Activated CD8-positive, alpha-beta memory T cell treated with anti-CD3 and anti-CD28 coated beads, Interleukin-2, amount 50 U/mL, for 48 hours (primary cell): ENCODE measurements at places on chromosomes 16 and 17.

DNA sequence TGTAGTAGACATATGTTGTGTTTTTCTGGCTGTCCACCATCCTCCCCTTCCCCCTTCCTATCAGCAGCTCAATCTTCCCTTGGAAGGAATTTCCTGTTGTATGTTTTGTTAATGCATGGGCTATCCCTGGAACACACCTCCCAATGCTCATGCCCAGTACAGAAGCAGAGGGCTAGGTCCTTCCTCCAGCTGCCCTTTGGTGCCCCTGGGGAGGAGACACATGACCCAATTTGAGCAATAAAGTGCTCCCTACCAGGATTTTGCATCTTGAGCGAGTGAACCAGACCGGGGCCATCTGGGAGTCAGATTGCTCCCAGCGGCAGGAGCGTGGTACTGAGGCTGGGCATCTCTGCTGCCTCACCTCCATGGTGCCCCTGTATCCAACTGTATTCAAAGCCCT is 141.5 kb upstream of the MED13 start:
- DNase-seq, result no peak

DNA sequence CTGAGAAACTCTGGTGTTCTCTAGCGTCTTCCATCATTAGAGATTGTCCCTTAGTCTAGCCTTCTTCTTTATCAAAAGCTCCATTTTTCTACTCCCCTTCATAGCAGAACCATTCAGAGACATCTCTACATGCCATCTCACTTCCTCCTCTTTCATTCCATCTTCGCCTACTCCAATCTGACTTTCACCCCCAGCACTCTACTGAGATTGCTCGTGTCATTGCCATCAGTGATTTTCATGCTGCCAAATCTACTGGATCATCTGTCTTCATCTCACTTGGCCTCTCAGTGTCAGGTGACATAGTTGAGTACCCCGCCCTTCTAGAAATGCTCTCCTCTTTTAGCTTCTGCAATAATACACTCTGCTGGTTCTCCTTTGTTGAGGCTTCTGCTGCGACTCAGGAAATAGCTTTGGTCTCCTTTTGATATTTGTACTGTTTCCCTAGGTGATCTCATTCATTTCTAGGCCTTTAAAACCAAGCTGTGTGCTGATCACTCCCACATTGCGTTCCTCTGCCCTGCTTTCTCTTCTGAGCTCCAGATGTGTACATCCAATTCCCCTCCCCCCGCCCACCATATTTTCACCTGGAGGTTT is 119.1 kb downstream of the FTO start:
- no peak for DNase-seq

DNA sequence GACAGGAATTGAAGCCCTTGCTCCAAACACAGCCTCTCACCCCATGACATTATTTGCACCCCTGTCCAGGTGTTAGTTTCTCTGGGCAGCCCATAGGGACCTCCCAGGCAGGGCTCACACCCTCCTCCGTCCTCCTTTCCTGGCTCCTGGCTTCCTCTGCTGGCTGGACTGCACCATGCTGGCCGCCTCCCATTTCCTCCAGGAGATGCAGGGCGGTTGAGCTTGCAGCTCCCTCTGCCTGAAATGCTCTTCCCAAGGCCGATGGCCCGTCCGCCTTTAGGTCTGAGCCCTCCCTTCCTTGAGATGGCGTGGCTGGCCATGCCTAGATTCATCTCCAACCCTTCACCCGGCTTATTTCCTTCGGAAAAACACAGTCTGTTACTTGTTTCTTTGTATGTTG is 334.8 kb downstream of the SNX29 start:
- DNase-seq, result no peak

- DNase-seq, result no peak
Observed at GRCh38 chr17:33292201-33292980, 704 bp downstream of the ASIC2 start.

DNA sequence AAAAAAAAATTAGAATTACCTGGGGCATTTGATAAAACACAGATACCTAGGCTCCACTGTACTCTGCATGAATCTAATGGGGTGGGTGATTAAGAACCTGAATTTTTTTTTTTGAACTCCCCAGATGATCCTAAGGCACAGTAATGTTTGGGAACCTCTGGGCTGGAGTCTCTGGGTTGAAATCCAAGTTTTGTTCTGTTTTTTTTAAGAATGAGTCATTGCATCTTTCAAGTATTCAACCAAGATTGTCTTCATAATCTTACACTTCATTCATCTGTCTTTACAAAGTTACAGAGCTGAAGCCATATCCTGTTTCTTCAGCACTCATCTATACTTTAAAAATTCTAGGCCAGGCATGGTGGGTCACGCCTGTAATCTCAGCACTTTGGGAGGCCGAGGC is 52.6 kb downstream of the PIGL start:
- no peak for DNase-seq

- DNase-seq, result no peak
Observed at GRCh38 chr17:7767405-7768021, 50.0 kb downstream of the DNAH2 start.

DNA sequence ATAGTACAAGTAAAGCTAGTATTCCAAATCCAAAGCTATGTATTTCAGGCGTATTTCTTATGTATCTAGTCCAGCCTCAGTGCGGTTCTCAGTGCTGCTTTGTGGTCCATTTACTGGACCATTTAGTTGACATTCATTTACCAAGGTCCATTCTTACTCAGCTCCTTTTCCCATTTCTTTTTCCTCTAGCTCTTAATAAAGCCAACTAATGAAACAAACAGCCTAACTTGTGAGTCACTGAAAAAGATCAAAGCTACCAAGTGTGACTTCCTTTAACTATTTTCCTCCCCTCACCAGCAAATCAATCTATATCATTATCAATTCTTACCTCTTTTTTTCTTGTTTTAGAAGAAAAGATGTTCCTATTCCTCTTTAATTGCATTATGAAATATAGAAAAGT is 64.0 kb downstream of the CYB561 start:
- DNase-seq, result no peak

DNA sequence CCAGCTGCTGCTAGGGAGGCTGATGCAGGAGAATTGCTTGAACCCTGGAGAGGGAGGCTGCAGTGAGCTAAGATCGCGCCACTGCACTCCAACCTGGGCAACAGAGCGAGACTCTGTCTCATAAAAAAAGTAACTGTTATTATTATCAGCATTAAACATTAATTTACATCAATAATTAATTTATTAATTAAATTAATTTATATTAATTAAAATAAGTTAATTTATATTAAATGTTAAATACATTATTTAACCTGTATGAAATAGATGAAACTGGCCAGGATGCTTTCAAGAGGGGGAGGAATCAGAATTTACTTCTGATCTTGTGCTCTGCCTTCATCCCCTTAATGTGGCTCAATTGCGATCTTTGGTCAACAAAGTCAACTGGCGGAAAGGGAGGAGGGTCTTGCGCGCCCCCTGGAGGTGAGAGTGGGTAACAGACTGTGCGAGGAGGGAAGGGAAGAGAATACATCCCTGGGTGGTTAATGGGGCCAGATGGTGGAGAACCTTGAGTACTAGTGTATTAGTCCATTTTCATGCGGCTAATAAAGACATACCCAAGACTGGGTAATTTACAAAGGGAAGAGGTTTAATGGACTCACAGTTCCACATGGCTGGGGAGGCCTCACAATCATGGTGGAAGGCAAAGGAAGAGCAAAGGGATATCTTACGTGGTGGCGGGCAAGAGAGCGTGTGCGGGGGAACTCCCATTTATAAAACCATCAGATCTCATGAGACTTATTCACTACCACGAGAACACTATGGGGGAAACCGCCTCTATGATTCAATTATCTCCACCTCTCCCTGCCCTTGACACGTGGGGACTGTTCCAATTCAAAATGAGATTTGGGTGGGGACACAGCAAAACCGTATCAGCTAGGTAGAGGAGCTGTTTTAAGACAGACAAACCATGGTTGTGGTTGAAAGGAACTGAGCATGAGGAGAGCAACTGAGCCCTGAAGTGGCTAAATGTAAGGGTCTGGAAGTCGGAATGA is 15.7 kb upstream of the CPPED1 start:
- peak; percentile 93 for DNase-seq

DNA sequence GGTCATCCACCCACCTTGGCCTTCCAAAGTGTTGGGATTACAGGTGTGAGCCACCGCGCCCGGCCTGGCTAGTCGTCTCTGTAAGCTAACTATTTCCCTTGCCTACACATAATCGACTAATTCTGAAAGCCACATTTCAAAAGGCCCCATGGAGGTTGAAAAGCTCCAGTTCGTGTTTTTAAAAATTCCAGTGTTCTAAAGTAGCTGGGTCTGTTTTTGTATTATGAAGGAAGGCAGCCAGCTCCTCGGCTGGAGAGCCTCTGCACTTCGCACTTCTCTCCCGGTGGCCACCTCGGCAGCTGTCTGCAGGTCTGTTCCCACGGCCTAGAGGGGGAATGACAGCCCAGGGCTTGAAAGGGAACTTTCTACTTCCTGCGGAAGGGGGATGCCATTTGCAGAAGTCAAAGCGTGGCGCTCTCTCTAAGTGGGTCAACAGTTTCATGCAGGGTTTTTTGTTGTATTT is 16.9 kb downstream of the HASPIN start:
- peak; percentile 64 for DNase-seq

DNA sequence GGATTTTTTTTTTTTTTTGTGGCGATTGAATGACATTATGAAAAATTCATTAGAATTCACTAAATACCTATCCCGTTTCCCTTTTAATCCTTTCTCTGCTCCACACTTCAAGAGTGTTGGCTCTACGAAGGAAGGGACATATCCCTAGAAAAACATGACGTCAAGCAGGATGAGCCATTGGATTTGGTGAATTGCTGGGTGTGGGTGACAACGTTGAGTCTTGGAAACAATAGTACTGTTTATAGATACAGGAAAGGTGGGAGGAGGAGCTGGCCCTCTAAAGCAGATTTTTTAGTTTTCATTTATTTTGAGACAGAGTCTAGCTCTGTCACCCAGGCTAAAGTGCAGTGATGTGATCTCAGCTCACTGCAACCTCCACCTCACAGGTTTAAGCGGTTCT is 167.6 kb upstream of the FAM20A start:
- no peak for DNase-seq

DNA sequence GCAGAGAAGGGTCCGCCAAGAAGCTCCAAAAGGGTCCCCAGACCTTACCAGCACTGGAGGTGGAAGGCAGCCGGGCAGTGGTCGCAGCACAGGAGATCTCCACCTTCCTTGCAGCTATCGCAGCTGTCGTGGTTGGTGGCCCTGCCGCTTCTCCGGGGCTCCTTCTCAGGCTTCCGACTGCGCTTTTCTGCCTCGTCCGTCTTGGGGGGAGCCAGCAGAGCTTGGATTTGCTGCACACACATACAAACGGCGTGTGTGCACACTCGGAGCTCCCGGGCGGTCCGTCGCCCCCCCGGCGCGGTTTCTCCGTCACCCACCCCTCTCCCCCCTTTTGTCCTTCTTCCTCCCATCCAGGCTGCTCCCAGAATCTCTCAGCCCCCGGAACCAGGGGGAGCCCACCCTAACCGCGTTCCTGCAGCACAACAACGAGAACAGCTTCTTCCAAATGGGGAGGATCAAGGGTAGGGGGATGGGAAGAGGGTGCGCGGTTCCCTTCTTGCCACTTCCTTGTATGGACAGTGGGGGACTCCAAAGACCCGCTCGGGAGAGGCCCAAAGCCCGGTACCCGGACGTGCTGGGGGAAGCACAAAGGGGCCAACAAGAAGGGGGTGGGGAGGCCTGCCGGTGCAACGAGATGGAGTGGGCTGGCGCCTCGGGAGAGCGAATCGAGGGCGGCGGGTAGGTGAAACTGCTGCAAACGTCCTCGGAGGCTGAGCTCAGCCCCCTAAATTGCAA is 1.1 kb downstream of the PHF12 start:
- peak; percentile 81 for DNase-seq

DNA sequence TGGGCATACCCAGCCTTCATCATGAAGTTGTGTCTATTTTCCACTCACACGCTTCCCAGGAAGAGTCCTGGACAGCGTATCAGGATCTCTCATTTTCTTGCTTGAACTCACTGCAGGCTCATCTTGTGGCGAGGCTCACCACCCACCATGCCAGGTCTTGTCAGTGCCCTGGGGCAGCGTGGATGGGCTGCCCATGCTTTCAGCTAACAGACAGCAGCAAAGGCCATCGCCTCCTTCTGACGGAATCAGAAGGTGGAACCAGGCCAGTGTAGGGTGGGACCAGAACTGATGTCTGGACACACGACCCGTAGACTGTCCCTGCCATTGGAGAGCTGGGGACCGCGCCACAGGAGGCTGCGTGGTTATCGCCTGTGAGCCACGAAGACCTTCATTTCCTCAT is 169.4 kb downstream of the FOXL1 start:
- DNase-seq, result no peak

GRCh38 chr16:77838597-77839255 is 50.4 kb downstream of the VAT1L start:
- no peak for DNase-seq

- no peak for DNase-seq
Observed at GRCh38 chr17:65532101-65532890, 29.2 kb downstream of the AXIN2 start.

DNA sequence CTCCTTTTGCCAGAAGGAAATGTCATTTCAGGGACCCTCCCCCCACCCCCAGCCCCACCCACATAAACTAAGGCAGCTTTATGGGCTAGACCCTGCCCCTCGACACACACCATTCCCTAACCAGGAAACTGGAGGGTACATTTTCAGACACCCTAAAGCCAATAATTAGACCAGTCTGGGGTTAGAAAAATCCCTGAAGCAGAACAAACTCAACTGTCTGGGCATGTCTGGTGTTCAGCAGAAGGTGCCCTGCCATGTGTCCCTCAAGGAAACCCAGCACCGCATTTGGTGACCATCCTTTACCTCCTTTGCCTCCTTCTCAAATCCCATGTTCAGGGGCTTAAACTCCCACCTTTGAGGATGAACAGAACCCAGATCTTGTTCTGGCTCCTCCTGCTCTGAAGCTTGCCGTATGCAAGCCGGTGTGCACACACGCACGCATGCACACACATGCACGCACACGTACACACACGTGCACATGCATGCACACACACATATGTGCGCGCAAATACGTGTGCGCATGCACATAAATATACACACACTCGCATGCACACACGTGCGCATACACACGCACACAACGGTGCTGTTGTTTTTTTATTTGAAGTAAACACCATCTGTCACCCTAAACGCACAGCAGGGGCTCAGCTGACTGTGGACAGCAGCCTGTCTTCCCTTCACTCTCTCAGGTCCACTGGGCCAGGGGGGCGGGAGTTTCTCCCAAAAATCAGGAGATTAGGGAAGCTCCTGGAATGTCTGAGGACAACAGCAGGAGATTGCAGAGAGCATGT is 156.8 kb upstream of the TNRC6C start:
- DNase-seq, result no peak

DNA sequence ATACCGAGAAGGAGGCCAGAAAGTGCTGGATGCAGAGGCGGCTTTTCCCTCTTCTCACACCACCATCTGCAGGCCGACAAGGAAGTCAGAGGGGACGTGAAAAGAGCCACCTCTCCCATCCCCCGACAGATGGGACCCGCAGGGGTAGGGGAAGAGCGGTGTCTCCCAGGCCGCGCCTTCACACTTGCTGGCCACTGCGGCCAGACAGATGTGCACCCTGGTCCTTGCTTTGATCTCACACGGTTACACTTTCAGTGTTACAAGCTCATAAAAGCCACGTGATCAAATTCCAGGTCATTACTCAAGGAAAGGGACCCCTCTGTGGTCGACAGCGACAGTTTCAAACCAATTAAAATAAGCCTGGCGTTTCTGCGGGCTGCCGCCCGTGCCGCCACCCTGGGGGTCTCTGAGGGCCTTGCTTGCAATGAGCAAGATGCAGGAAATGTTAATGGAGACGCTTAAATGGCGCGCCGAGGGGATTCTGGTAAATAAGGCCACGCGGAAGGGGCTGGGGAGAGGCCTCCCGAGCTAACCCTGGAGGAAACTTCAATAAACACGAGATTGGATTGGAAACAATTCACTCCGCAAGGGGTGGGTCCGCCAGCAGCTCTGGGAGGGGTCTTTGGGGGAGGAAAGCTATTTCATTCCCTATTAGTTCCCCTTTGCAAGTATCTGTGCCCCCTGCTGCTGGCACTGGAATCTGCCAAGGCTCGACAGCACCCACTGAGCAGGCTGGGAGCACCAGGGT is 240.9 kb downstream of the ENGASE start:
- DNase-seq, result no peak
